NCI-H2029 treated with DMSO at 0.1 percent for 48 hours (cell line): ENCODE measurements at places on chromosomes 5 and 9.

GRCh38 chr9:10050016-10050415, 562.8 kb downstream of the PTPRD start:
- no peak for DNase-seq

DNA sequence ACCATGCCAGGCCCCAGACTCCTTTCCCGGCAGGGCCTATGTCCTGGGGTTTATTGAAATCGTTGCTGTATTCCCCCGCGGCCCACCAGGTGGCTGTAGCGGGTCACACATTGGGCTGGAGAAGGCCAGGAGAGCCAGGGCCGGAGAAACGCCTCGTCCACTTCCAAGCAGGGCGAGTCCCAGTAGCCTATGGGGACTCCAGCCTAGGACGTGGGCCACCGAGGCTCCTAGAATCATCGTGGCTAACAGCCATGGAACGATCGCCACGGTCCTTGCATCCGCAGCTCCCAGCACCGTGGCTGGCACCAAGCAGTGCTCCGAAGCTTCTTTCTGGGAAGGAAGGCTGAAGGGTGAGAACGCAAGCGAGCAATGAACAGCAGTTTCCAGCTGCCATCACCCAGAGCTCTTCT, 87.7 kb downstream of the ENTREP1 start:
- no peak for DNase-seq

DNA sequence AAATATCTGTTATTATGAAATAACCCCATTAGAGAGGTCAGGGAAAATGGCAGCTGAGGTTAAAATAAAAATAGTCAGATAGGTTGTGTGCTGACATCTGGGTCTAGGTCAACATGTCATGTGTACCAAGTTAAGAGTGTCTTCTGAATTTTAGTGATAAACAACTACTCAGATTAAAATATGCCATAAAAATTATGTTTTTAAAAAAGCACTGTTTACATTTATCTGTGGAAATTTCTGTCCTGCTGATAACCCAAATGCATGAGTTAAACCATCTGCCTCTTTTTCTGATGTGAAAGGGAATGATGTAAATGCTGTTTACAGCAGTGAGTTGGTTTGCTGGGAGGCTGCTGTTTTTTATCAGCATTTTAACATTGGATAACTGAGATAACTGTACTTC, 361.2 kb upstream of the TARS1 start:
- no peak for DNase-seq

DNA sequence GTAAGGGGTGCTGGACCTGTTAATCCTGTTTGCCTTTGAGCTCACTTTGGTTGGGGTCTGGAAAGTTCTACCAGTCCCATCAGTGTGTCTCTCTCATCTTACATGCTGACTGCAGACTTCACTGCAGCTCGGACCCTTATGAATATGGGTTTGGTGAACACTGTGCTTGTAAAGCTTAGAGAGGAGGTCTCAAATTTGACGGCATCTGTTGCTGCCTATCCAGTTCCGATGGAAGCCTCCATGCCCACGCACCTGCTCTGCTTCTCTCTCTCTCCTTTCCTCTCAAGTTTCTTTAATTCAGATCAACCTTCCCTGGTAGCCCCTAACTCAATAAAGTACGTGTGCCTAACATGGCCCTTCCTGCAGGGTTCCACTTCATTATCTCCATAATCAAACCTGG, 217.9 kb downstream of the HSPA4 start:
- DNase-seq, result no peak

- no peak for DNase-seq
These were observed 3.1 kb upstream of the UNC13B start for GRCh38 chr9:35158501-35159280.

GRCh38 chr5:55331321-55331720, 23.5 kb downstream of the MTREX start:
- no peak for DNase-seq
